ENCODE measurements at places on chromosomes 1 and 21.

DNA sequence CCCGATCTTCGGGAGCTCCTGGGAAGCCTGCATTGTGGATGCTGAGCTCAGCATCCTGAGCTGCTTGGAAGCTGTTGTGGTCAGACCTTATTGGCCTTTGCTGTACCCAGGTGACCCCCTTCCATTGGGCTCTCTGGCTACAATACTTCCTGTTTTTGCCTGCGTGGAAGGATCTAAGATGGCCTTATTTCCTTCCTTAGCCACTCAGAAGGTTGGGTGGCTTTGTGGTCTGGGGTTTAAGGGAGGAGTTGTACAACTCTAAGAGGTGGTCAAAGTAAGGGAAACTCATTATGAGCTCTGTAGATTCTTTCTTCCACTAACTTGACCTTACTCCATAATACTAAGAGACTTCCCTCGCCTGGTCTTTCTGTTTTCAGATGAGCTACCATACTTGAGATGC, 17.7 kb downstream of the PFKFB2 start:
- DNase-seq: no peak

DNA sequence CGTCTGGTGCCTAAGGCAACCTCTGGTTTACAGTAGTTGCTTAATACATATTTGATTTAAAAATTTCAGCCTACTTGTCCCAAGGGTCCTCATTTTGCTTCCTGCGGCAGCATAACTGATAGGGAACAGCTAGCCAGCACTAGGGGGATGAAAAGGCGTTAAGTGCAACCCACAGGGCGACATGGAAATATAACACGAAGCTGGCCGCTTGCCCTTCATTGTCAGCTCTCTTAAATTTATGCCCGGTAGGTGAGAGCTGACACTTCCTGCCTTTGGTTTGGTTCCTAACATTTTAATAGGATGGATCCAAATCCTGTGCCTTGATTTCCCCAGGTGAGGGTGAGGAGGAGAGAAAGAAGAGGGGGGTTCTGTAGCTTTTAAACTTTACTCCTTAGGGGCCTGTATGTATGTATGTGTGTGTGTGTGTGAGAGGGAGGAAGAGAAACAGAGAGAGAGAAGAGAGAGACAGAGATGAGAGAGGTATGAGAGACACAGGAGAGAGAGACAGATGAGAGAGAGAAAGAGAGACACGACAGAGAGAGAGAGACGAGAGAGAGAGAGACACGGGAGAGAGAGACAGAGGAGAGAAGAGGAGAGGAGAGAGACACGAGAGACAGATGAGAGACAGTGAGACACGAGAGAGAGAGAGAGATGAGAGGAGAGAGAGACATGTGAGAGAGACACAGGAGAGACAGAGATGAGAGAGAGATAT, 938 bp upstream of the ACTN2 start:
- no peak for DNase-seq

- DNase-seq: no peak
Observed at GRCh38 chr1:58841455-58841854, 57.6 kb upstream of the JUN start.

- DNase-seq: no peak
Observed at GRCh38 chr1:226403201-226404034, 4.5 kb downstream of the PARP1 start.

DNA sequence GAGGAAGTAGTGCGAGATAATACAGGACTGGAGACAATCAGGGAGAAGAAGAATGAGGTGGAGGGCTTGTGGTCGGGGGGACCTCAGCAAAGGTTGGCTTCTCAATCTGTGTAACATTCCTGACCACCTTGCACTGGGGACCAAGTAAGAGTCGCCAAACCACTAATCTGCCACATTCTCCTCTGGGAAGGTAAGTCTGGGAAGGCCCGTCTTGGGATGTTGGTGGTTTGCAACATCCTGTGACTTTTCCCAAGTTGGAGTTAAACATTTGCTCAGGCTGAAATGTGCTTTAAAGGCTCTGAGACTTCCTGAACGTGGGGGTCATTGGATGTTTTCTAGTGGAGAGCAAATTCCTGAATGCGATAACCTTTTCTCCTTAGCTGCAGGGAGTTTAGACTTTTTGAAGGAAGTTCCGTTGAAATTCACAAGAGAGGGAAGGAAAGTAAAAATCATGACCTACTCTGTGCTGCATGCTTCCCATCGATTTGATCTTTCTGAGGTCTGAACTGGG, 325.9 kb downstream of the RPS6KC1 start:
- peak; percentile 61 for DNase-seq

DNA sequence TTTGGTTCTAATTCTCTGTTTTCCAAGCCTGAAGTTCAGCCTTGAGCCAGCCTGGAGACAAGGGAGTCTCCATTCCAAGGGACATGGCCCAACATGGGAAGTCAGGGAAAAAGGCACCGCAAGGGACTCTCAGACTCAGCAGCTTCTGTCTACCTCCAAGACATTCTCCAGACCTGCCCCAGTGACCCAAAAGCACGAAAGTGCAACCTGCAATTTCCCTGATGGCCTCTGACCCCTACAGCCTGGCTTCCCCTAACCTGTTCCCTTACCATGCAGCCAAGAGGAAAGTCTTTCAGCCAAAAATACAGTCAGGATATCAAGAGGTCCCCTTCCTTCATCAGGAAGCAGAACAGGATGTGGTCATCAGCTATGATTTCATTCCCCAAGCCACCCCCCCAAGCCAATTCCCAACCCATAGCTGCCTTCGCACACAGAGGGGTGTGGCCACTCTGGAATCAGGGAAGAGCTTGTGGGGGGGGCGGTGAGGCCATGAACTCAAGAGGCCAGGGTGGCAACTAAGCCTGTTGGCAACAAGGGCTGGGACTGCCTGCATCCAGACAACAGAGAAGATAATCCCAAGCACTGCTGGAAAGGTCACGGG, 59.2 kb downstream of the TIAM1 start:
- DNase-seq: no peak

GRCh38 chr1:175075572-175076568, 8.2 kb downstream of the TNN start:
- DNase-seq: no peak

GRCh38 chr1:12441414-12442105, 176.4 kb downstream of the DHRS3 start:
- no peak for DNase-seq

- no peak for DNase-seq
Observed at GRCh38 chr1:68332041-68332440, 99.7 kb upstream of the WLS start.

DNA sequence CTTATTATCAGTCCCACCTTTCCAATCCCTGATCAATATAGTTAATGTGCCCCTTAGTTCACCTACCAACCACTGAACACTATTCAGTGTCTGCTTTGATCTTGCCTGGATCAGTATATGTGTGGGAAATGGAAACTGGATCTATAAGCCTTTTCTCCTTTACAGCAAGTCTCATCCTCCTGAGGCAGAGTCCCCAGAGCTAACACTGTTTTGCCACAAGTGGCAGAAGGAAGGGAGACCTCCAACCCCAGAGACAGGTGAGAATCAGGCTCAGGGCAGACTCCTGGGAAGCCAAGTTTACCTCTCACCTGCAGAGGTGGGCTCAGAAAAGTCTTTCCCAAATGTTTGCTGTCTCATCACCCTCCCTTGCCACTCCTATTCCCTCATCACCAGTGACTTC, at the start of gene OR6N2:
OR6N2 (minus strand) TSS at position 101 of the 400 bp plus-strand sequence. CDS start 3,569 bp downstream, outside the sequence.
- DNase-seq: no peak

GRCh38 chr1:69244211-69244610, 323.5 kb upstream of the LRRC7 start:
- no peak for DNase-seq

- no peak for DNase-seq
Observed at GRCh38 chr1:54252371-54252936, 52.5 kb downstream of the MRPL37 start.

DNA sequence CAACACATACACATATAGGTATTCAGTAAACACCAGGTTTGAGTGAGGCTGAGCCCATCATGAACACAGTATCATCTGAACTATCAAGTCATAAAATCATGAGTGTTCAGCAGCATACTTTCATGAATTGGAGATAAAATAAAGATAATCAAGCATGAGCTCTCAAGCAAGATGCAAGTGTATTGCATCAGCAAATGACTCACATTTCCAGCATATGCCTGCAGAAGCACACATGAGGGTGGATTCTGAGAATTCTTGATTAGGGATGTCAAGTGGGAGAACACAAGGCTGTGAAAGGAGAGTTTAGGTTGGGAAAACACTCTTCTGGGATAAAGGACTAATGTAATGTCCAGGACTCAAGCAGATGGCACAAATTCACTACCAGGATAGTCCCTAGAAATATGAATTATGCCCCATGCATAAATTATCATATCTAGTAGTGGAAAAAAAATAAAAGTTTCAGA, 299.2 kb downstream of the SRGAP2C start:
- DNase-seq: peak; percentile 66

DNA sequence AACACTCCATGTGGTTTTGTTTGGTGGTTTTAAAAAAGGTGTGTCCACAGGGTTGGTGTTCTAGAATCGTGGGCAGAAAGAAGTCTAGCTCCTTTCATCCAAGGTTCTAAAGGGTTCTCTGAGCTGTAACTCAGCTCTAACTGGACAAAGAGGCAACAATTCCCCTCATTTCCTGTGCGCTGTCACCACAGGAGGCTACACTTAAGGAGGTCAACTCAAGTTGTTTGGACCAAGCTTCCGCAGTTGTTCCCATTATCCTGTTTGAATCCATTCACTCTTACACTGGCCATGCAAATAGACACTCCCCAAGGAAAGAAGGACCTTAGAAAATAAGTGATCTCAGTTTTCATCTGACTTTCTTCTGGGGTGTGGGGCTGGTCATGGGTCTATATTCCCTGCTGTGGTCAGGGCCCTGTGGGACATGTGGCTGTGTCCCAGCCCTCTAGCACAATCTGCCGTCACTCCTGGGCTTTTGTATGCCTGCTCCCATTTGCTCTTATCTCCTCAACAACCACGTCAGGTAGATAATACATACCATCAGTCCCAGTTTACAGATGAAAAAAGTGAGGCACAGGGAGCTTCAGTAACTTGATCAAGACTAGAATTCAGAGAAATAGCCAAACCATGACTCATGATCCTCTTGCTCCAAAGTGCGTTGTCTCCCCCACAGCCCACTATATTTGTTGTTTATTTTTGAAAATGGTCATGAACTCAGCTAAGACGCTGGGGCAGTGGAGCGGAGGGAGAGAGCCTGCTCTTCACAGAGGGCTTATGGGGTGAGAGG, 103.6 kb downstream of the RHOU start:
- no peak for DNase-seq

GRCh38 chr1:40944326-40944725, 35.2 kb upstream of the CTPS1 start:
- peak; percentile 51 for DNase-seq
